D721Med (cell line): ENCODE measurements at places on chromosomes 16 and 17.

- no peak for DNase-seq
These were observed 211.0 kb upstream of the TOX3 start for GRCh38 chr16:52757746-52758472.

DNA sequence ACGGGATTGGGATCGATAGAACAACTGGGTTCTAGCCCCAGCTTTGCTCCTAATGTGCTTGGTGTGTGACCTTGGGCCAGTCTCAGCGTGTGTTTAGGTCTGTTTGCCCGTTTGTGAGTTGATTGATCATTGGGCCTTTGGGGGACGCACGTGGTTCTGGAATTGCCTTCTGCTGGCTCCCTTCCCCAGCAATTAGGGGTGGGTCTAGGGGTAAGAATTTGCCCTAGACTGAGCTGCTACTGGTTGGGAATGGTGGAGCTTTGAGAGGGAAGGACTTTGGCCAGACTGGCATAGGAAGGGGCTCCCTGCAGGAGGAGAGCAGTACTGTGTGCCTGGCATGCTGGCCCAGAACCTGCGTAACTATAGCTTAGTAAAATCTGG lies 1.5 kb downstream of the SPNS2 start:
- DNase-seq = no peak

GRCh38 chr16:86025706-86026105 lies 126.7 kb downstream of the IRF8 start:
- no peak for DNase-seq

DNA sequence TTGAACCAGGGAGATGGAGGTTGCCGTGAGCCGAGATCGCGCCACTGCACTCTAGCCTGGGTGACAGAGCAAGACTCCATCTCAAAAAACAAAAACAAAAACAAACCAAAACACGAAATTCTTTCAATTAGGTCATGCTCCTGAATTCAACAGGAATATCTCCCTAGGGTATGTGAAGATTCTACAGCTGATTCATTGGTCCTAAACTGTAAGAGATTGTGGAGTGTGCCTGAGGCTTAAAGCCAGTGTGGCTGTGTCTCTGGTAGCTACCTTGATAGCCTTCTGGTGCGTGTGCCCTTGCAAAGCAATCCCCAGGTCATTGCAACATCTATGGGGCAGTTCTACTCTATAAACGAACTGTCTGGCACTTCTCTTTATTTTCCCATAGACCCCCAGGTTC lies 48.4 kb downstream of the USP43 start:
- no peak for DNase-seq

GRCh38 chr16:86085161-86085611 lies 186.2 kb downstream of the IRF8 start:
- DNase-seq = no peak

DNA sequence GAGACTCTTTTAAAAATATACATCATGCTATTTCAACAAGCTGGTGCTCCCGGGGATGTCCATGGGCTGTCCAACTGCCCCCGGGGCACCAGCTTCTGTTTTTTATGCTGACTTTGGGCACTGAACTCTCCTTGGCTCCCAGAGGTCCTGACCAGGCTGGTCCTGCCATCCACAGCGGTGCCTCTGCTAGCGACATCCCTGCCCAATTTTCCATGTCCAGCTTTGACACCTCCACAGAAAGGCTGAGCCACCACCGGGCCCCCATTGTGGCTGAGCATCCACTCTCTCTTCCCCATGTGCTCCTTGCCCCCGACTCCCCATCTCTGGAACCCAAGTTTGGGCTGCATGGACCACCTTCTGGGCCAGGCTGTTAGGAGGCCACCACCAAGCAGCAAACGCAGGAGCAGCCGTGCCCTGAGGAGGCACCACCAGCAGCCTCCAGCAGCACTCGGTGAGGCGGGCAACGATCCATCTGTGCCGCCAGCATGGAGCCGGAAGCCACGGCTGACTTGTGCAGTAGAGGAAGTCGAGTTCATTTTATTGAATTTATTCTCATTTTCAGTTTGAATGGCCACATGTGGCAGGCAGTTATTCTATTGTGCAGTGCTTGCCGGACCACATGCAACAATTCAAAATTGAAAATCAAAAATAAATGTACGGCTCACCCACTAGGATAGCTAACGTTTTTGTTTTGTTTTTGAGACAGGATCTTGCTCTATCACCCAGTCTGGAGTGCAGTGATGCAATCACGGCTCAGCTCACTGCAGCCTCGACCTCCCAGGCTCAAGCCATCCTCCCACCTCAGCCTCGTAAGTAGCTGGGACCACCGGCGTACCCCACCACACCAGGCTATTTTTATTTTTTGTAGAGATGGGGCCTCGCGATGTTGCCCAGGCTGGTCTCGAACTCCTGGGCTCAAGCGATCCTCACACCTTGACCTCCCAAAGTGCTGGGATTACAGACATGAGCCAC lies 2.8 kb upstream of the MEAK7 start:
- DNase-seq = no peak
